ENCODE measurements at places on chromosomes 7 and 10.

GRCh38 chr10:4602764-4603491 is 223.1 kb upstream of the AKR1E2 start:
- DNase-seq = no peak

GRCh38 chr7:52635021-52635420 is 400.4 kb upstream of the POM121L12 start:
- DNase-seq = peak; percentile 28

GRCh38 chr7:135428879-135429278 is 81.0 kb downstream of the CNOT4 start:
- DNase-seq = no peak

DNA sequence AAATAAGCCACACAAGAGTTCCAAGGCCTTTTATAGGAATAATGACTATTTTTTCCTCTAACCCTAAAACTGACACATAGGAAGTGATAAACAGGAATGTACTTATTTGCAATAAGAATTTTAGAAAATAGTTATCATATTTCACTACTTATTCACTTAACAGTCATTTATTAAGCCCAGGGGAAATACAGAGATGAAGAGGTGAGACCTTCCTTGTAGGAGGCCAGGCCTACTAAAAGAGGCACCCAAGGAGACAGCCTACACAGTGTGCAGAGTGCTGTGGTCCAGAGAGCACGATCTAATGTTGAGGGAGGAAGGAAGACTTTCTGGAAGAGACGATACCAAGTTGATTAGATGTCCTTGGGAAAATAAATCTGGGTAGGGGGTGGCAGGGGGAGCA is 45.0 kb upstream of the PPP1R3C start:
- no peak for DNase-seq

GRCh38 chr10:70232155-70232858 is 922 bp downstream of the PPA1 start:
- DNase-seq = peak; percentile 60

- DNase-seq = no peak
Observed at GRCh38 chr10:97721871-97722780, 8.6 kb downstream of the MARVELD1 start.

DNA sequence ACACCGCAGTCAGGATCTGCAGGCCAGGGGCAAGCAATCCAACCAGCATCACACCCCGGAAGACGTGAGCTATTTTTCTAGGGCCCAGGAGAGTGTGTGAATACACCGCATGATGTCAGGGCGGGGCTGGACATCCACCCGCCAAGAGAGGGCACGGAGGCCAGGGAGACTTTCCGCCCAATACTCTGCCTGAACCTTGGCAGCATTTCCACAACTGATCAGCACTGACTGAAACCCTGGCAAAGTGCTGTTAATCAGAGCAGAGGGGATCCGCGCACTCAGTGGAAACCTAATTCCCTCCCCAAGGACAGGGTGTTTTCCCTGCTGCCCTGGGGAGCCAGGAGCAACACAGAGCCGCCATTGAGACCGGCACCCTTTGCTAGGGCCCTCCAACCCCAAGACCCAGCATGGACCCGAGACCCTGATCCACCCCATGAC is 8.2 kb downstream of the MAD1L1 start:
- DNase-seq = no peak

DNA sequence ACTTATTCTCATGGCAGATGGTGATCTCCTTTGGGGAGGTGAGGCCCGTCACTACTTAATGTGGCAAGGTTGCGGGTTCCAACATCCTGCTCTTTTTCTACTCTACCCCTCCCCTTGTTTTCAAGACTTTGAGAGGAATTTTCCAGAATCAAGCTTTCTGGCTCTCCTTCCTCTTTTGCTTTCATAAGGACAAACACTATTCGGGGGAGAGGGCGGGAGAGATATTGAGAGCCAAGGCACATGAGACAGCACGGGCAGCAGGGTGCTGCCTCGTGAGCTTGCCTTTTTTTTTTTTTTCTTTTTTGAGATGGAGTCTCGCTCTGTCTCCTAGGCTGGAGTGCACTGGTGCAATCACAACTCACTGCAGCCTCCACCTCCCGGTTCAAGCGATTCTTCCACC is 6.9 kb upstream of the PFKFB3 start:
- no peak for DNase-seq

- DNase-seq = no peak
Observed at GRCh38 chr10:3761021-3761686, 23.9 kb downstream of the KLF6 start.

DNA sequence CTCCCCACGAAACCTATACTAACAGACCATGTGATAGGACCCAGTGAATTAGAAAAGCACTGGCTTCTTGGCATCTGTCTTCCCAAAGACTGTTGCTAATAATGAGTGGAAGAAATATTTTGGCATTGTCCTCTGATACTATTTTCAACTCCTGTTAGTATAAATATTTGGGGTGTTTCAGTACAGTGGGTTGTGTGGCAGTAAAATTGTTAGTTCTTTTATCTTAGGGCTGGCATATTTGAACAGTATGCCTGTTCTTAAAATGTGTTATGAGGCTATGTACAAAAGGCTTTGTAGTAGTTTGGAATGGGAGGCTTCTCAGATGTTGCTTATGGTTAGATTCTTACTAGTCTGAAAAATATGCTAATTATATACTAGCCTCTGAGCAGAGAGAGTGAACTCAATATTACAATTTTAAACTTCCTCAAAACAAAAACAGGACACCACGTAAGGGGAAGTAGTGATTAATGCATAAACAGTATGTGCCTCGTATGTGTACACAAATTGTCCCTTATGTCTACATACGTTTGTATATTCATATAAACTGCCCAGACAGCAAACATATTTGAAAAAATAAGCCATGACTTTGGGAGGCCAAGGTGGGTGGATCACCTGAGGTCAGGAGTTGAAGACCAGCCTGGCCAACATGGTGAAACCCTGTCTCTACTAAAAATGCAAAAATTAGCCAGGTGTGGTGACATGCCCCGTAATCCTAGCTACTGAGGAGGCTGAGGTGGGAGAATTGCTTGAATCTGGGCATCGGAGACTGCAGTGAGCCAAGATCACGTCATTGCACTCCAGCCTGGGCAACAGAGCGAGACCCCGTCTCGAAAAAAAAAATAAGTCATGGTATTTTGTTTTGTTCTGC is 115.4 kb downstream of the ARID5B start:
- DNase-seq = no peak

- no peak for DNase-seq
Observed at GRCh38 chr7:30322271-30323005, 38.0 kb downstream of the ZNRF2 start.

- DNase-seq = no peak
Observed at GRCh38 chr10:69352569-69353264, 64.0 kb downstream of the TACR2 start.

GRCh38 chr10:76155961-76156360 is 724.5 kb downstream of the LRMDA start:
- peak; percentile 27 for DNase-seq

DNA sequence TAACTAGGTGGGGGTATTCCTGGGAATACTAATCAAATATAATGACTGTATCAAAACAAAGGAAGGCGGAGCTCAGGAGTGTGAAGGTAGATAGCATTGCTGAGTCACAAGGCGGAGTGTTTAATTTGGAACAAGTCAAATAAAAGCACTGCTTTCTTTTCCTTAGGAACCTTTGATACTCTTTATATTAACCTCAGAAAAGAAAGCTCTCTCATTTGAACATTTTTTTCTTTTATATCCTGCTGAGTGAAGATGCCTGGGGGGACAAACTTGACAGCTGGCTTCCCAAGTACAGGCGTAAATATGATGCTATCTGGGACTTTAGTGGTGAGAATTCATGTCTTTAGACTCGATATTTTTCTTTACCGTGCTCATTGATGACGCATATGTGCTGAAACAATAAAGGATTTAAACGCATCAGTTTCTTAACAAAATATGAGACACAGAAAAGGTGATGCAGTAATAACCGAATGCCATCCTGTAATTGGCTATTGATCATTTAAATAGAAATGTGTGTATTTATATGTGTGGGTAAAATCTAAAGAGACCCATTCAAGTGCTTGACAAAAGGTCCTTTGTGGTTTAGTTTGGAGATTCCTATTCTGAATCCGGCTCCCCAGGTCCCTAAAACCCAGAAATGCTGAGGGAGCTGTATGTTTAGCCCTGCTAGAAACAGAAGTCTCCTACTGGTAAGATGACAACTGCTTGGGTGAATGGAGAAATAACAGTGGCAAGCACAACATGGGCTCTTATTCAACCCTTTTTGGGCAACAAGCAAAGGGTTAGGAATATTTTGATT is 102.7 kb downstream of the PRTFDC1 start:
- DNase-seq = peak; percentile 38

- no peak for DNase-seq
Observed at GRCh38 chr7:69612981-69613380, 14.7 kb downstream of the AUTS2 start.

DNA sequence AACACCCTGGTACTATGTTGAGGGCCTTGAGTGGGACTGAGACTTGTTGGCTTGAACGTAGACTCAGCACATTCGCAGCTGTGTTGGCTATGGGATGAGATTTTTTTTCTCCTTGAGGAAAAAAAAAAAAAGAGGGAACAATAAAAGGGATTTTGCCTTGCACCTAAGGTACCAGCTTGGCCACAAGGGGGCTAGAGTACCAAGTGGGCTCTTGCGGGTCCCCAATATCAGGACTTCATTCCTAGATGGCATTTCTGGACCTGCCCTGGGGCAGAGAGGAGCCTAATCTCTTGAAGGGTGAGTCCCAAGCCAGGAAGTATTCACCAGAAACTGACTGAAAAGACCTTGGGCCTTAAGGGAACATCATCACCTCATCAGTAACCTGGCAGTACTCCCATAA is 1083.6 kb upstream of the PHF14 start:
- DNase-seq = peak; percentile 25

GRCh38 chr10:130466271-130466997 is 330.2 kb downstream of the GLRX3 start:
- no peak for DNase-seq

Data from neural progenitor cell (in vitro differentiated cells).